ENCODE measurements at places on chromosomes 1 and 21.
A peak's percentile ranks its signal among the peaks of the same experiment; 100 is the strongest.

DNA sequence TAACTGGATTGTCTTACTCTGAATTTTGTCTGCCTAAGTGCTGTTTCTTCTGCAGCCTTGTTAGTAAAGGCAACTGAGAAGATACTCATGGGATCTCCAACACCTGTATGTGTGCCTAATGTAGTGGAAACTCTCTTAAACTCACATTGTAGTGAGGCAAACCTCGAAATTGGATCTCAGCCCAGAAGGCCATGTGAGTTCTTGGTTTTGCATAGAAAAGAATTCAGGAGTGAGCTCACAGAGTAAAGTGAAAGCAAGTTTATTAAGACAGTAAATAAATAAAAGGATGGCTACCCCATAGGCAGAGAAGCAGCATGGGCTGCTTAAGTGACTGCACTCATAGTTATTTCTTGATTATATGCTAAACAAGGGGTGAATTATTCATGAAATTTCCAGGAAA is 1344.7 kb downstream of the NCAM2 start:
- DNase-seq: no peak

GRCh38 chr1:88562991-88563390 is 121.1 kb upstream of the PKN2 start:
- no peak for DNase-seq

DNA sequence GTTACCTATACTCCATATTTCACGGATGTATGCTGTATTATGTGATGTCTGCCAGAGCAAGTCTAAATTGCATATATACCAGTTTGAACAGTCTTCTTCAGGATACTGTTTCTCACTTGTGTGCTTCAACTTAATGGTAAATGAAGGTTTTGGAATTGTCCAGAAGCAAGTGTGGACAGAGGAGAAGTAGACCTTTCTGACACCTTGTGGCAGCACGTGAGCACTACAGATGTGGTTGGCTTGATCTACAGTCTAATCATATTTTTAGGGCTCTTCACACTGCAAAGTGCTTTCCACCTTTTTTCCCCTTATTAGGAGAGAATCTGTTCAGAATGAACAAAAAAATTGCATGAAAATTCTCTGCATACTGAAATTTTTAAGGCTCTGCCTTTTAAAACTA is 10.9 kb downstream of the MORC3 start:
- peak; percentile 22 for DNase-seq

GRCh38 chr1:108504447-108504846 is 54.3 kb downstream of the NBPF6 start:
- no peak for DNase-seq

- no peak for DNase-seq
These were observed 30.8 kb downstream of the GORAB start for GRCh38 chr1:170562646-170563338.

- no peak for DNase-seq
These were observed 10.1 kb upstream of the GUCA2B start for GRCh38 chr1:42142894-42143675.

DNA sequence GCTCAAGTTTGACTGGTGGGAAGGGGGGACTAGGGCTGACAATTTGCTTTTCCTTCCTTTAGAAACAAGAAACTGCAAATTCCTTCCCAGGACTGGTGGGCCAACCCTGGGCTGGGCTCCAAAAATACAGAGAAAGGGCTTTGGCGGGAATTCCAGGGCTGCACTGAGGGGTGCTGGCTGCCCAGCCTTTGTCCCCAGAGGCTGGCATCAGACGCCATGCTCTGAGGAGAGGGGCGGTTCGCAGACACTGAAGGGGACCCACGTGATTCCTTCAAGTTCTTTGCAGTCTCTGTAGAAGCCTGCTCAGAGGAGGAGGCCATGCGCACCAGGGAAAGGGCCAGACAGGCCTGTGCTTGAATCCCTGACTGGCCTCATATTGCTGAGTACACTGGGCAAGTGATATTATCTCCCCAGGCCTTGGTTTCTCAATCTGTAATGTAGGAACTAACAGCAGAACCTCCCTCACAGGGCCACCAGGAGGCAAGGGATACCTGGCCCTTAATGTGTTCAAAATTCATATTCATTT is 119.5 kb downstream of the EPHB2 start:
- DNase-seq: no peak

- no peak for DNase-seq
These were observed 7.1 kb downstream of the AMIGO1 start for GRCh38 chr1:109502364-109502851.
